ENCODE measurements at places on chromosomes 1 and 21. TPM values are rescaled to one million over a fixed set of nuclear protein-coding genes. Genes with fewer than 3 reads are reported as not detected.

FOXD2 gene
- polyA plus RNA-seq, result not detected

DNA sequence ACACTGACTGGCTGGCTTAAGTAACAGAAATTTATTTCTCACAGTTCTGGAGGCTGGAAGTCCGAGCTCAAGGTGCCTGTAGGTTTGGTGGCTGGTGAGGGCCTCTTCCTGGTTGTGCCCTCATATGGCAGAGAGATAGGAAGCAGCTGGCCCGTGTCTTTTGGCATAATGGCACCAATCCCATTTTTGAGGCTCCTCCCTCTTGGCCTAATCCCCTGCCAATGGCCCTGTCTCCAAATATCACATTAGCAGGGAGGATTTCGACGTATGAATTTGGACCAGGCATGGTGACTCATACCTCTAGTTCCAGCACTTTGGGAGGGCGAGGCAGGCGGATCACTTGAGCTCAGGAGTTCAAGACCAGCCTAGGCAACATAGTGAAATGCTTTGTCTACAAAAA, 37.4 kb downstream of the AGPAT3 start:
- no peak for DNase-seq

- peak; percentile 45 for DNase-seq
Observed at GRCh38 chr21:43609501-43610340, 49.6 kb downstream of the HSF2BP start.

FPGT gene
- 5.6 TPM for polyA plus RNA-seq

DNA sequence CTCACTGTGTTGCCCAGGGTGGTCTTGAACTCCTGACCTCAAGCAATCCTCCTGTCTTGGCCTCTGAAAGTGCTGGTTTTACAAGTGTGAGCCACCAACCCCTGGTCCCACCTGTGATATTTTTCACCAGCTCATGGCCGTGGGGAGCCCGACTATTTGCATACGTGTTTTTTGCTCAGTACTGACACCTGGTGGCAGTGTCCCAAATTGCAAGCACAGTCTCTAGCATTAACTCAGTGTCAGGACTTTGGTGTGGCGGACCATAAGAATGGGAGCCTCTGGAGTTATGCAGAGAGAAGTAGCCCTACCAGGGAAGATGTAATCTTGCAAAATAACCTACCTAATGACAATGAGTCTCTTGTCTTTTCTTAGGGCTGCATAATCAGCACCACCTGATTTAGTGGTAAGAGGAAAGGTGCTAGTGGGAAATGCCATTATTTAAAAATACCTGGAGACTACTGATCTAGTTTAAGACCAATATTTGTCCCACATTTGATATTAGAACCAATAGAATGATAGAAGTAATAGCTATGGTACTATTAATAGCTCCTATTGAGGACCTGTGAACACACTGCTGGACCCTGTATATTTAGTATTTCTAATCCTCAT, 305.4 kb downstream of the DISC1 start:
- DNase-seq, result no peak

DNA sequence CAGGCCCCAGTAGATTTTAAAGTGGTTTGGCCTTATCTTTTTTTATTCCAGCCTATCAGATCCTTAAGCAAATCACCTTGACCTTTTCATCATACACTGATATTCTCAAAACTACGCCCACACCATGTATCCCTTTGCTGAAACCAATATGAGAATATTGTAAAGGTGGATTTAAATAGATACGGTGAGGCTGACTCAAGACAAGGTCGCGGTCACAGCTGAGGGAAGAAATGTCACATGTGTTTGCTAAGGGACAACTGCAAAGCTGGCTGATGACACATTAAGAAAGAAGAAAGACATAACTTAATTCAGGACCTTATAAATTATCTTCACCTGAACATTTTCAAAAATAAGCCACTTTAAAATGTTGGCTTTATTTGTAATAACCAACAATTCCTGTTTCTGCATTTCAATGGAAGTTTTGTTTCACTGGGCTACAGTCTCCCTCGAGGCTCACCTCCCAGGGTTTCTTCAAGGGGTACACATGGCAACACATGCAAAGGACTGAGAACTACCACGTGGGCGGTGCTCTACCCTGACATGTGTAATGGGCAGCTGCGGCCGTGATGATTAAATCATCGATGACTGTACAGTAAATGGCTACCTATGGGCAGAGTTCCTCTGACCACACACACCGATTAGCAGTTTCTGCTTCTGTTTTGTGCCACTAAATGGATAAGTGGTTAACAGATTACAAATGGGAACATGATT, 189.5 kb downstream of the SIPA1L2 start:
- DNase-seq, result no peak
